Adipocyte (in vitro differentiated cells): ENCODE measurements at places on chromosomes 11 and 22.

DNA sequence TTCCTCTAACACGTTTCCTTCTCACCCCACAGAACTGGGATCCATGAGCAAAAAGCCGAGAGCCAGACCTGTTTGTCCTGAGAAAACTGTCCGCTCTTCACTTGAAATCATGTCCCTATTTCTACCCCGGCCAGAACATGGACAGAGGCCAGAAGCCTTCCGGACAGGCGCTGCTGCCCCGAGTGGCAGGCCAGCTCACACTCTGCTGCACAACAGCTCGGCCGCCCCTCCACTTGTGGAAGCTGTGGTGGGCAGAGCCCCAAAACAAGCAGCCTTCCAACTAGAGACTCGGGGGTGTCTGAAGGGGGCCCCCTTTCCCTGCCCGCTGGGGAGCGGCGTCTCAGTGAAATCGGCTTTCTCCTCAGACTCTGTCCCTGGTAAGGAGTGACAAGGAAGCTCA lies 24.0 kb downstream of the CD5 start:
- DNase-seq, result no peak

- peak; percentile 91 for DNase-seq
These were observed 2.9 kb upstream of the LRRC10B start for GRCh38 chr11:61505640-61506155.

DNA sequence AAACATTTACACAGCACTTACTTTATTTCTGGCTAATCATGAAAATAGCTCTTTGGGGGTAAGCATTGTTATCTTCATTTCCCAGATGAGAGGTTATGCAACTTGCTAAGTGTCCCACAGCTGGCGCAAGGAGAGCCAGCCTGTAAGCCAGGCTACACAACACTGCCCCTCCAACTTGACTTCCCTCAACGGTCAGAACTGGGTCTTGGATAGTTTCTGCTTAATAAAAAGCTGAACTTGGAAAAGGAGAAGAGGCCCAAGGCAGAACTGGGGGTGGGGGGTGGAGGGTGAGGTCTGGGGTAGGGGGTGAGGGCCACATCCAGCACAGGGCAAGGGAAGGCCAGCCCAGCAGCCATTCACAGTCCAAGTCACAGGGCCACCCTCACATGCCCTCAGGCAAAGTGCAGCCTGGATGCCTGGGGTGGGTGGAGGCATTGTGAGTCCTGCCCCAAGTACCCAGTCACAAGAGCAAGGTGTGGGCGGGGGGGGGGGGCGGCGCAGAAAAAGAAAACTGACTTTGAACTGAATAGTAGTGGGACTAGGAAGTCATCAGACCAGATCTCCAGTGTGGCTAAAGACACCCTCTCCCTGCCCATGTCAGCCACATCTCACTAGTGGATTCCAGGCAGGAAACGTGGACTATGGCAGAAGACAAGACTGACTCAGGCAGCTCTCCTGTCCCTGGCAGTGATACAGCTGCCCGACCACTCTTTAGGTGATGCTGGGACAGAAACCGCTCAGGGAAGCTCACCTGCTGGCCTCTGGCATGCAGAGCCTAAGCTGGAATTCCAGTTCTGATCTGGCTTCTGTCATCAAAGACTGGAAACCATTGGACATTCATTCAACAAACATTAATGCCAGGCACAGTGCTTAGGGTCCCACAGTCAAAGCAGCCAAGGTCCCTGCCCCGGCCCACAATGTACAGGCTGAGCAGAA lies 52.4 kb downstream of the PACSIN2 start:
- DNase-seq, result peak; percentile 50

- DNase-seq, result no peak
These were observed 713.1 kb upstream of the ARHGAP42 start for GRCh38 chr11:99973993-99974392.

- no peak for DNase-seq
These were observed 866.2 kb downstream of the TBC1D22A start for GRCh38 chr22:47628477-47629272.

DNA sequence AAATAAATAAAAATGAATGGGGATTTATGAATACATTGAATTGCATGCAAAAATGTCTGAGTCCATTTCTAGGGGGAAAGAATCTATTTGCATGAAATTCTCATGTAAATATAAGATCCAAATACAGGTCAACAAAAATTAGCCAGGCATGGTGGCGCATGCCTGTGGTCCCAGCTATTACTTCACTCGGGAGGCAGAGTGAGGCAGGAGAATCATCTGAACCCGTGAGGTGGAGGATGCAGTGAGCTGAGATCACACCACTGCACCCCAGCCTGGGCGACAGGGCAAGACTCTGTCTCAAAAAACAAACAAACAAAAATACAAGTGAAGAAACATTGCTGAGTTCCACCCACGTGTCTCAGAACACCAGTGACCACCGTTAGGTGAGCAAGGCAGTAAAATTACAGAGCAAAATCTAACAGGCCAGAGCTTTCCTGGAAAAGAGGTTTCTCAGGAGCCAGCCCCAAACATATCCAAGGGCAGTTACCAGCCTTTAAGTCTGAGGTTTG lies 17.3 kb downstream of the PACSIN2 start:
- no peak for DNase-seq

DNA sequence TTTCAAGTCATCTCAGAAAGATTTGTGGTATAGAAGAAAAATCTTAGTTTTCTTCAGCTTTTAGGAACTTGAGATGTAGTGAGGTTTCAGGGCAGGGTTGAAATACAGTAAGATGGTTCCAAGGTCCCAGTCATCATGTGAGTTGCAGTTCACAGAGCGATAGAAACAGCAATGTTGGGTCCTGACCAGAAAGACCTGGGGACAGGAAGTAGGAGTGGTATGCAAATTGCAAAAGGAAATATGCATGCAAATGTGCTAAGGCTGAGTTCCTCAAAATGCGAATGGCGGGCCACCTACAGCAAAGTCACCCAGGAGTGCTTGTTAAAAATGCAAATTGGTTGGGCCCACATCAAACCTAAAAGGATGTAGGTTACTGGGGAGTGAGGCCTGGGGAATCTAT lies 1032.7 kb upstream of the TENM4 start:
- DNase-seq, result no peak

DNA sequence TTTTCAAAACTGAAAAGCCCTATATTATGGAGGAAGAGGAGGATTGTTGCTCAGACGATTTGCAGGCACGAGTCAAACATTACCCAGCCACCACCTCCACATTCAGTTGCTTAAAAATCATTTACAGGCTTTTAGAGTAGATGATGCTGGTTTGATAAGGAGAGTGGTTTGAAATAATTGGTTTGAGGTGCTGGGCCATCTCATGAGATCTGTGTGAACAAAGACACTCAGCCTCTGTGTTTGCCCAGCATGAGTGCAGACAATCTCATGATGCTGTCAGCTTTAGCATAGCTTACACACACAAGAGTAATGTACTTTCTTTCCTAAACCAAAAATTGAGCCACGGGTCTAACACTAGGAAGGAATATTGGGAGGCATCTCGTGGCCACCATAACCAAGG lies 4.3 kb downstream of the SLC43A3 start:
- DNase-seq, result no peak

DNA sequence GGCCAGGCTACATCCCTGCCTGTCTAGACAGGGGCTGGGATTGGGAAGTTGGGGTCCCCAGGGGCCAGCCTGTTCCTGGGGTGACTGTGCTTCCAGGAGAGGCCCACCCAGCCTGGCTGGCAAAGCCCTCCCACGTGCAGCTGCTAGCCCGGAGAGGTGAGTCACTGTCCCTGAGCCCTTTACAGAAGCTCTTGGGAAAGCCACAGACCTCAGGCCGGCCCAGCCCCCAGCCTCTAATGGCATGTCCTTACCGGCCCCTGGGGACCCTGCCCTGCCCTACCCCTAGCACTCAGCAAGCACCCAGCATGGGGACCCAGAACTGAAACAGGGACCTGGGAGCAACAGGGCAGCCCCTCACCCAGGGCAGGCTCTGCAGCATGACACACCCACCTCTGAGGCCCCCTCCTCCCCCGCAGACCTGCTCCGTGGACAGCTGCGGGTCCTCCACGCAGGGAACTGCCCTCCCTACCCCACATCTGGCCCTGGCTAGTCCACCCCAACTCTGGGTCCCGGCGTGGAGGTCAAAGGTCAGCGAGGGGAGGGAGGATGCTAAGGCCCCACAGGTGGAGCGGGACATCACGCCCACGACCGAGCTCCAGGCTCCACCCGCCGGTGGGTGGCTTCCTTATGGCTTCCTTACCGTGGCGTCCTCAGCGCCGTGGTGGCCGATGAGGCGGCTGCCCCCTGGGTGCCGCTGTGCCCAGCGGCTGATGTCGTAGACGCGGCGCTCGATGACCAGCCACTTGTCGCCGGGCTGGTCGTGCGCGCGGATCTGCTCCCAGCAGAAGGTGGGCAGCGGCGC lies 615 bp downstream of the FADS3 start:
- DNase-seq, result peak; percentile 85

DNA sequence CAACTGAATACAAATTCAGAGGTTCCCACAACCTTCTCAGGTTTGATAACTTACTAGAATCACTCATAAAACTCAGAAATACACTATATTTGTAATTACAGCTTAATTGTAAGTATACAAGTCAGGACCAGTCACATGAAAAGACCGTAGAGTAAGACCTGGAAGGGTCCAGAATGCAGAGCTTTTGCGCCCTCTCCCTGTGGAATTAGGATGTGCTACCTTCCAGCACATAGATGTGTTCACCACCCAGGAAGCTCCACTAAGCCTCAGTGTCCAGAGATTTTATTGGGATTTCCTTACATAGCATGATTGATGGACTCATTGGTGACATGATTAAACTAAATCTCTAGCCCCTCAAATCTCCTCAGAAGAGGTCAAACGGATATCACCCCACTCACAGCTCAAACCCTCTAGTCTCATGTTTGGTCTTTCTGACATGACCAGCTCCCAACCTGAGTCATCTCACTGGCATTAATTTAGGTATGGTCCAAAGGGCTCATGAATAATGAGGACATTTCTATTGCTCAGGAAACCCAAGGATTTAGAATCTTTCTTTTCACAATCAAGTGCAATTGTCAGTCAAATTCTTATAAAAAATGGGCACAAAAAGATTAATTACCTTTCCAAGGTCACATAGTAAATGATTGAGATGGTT lies 77.2 kb upstream of the UBASH3B start:
- DNase-seq, result no peak

DNA sequence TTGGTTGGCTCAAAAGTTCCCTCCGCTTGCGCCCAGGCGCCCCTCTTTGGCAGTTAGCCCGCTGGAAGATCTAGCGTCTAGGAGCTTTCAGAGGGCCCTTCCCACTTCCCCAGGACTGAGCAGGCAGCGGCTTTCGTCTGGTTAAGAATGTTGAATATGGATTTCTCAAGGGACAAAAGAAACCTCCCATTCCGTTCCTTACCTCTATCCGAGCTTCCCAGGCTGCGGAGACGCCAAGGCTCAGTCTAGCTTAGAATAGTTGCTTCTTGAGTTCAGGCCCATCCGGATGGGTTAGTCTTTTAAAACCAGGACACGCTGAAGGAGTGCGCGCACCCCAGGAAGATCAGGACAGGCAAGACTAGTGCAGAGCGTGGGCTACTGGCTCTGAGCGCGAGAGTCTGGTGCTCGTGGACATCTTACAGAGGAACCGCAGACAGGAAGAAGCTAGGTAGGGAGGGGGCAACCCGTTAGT lies 1.6 kb downstream of the NELL1 start:
- no peak for DNase-seq

GRCh38 chr11:35098855-35099254 lies 40.1 kb upstream of the CD44 start:
- DNase-seq, result no peak

- DNase-seq, result peak; percentile 85
These were observed 34.5 kb upstream of the ETS1 start for GRCh38 chr11:128621601-128622501.

GRCh38 chr11:33802194-33802950 lies 28.1 kb upstream of the FBXO3 start:
- DNase-seq, result peak; percentile 79

DNA sequence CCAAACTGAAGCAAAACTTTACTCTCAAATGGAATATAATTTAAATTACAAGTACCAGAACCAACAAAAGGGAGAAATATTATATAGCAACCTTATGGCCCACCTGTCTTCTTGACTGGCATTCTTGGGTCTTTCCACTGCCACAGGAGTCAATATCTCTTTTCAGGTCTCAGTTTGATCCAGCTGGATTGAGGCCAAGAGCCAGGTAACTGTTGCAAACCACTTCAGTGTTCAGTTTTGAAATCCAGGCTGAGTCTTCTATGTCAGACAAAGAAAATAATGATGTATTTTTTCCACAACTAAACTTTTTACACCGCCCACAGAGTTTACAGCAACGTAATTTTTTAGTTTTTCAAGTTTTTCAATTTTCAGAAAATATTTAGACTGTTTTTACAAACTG lies 648 bp downstream of the DLG2 start:
- DNase-seq, result peak; percentile 17

- peak; percentile 93 for DNase-seq
These were observed 43.6 kb upstream of the PRR5 start for GRCh38 chr22:44658311-44658953.

DNA sequence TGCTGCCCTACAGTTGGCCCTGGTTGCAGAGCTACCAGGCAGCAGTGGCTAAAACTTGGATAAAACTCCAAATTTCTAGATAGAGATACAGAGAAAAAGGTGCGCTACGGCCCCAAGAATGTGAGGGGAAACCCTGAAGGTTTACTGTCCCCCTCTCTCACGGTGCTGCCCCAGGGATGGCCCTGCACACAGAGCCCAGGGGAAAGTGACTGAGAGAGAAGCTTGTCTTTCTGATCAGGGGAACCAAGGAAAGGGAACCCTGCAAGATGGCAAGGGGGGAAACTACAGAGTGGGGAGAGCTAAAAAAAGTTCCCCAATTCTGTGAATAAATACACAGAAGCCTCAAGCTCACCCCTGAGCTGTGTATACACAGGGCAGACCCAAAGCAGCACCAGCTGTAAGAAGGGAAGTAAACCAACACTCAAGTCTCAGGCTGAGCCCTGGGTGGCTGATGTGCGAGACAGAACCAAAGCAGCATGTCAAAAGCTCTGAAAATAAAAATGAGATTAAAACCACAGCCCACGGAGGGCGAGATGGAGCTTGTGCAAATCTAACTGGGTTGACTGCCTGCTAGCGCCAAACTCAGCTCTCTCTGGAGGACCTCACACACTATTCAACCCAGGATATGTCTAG lies 22.1 kb downstream of the GNB1L start:
- no peak for DNase-seq

DNA sequence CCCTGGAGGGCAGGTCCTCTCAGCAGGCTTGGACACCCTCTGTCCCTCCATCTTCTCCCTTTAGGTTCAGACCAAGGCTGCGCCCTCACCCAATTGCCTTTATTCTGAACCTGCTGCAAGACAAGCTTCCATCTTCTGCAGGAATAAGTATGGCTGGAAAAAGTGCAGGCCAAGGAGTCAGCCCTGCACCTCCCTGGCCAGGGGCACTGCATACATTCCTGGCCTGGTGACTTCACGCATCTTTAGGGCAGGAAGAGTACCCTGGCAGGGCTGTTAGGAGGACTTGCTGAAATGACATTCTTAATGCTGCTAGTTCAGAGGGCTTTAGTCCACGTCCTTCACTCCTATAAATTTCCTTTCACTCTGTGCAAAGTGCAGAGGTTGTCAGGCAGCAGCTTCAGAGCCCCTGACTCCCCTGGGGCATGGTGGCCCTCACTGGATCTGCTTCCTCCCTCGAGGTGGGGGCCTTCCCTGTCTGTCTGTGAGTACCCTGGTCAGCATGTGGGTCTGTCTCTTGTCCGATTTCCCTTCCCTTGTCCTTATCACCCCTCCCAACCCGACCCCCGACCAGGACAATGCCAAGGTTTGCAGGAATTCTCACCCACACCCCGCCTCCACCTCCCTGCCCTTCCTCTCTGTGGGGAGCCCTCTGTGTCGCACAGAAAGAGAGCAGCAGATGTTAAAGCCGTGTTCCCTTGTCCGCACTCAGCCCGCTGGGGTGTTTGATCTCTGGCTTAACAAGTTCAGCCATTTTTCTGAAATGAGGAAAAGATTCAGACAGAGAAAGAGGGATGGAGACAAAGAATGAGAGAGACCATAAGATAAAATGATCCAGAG lies 124.5 kb upstream of the SYT13 start:
- DNase-seq, result no peak

GRCh38 chr11:73838443-73839122 lies 38.1 kb downstream of the COA4 start:
- DNase-seq, result peak; percentile 62
